ENCODE measurements at places on chromosomes 1 and 21.
A peak's percentile ranks its signal among the peaks of the same experiment; 100 is the strongest.

GRCh38 chr1:65363484-65363883 lies 54.1 kb downstream of the DNAJC6 start:
- DNase-seq, result no peak

DNA sequence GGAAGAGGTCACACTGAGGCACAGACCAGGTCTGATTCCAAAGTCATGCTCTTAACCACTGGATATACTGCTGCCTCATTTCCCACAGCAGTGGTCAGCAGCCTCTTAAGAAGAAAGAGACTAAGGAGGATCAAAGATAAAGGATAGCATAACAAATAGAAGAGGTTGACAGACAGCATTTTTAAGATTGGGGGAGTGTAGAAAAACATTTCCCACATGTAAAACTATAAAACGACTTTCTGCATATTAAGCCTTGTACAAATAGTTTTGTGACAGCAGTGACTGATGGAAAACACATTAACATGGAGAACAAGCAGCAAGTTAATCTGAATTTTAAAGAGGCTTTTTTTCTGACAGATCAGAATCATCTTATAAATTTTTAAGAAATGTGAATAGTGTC lies 92.0 kb downstream of the SELENOF start:
- DNase-seq, result no peak

DNA sequence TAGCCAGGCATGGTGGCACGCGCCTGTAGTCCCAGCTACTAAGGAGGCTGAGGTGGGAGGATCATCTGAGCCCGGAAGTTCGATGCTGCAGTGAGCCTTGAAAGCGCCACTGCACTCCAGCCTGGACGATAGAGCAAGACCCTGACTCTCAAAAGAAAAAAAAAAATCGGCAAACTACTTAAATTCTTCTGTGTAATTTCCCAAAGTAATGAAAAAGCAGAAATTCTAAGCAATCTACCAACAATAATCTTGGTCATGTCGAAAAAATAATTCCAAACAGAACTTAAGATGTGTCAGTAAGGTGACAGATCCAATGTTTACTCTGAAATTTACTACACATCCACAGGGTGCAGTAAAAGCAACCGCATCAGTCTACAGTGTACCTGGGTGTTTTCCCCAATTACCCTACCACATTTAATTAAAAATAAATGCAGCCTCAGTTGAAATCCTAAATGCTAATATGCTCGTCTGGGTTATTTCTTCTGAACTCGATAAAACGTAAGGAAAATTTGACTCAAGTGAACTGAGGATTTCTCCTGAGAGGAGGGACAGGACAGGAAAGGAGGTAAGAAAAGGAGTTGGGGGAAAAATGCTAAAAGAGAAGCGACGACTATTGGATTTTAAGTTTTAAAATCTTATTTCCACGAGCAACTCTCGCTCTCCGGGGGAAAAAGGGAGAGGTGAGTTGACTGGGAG lies 801 bp downstream of the EPRS1 start:
- DNase-seq, result peak; percentile 59

DNA sequence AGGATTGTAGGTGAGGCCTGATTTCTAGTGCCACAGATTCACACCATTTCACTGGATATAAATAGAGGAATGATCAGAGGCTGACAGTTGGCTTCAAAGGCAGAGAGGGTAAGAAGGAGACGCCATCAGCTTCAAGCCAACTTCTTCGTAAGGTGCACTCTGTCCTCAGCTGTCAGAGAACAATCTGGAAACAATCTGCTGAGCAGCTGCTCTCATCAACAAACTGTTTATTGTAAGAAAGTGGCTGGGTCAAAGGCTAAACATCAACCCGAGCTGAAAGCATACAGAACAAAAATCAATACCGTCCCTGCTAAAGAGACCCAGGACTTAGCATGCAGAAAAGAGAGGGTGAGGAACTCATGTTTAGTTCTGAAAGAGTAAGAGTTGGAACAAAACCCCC lies 48.2 kb downstream of the HLCS start:
- DNase-seq, result no peak

GRCh38 chr1:176820391-176821031 lies 344.0 kb downstream of the ASTN1 start:
- no peak for DNase-seq

- no peak for DNase-seq
Observed at GRCh38 chr1:6495041-6495441, 3.6 kb upstream of the PLEKHG5 start.

- DNase-seq, result no peak
Observed at GRCh38 chr21:44998621-44999427, 59.0 kb downstream of the SLX9 start.

- DNase-seq, result no peak
Observed at GRCh38 chr1:6695868-6696267, 5.7 kb downstream of the DNAJC11 start.

DNA sequence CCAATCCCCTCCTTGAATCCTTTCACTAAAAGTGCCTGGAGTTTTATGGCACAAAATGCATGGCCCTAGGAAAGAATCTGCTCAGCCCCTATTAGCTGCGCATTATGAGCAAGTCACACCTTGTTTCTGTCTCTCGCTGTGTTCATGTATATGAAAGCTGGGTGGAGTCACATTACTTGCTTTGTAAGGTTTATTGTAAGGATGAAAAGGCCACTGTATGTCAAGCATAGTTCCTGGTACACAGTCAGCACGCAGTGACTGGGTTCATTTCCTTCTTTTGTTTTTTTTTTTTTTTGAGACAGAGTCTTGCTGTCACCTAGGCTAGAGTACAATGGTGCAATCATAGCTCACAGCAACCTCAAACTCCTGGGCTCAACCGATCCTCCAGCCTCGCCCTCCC lies 6.7 kb upstream of the SLC9A1 start:
- DNase-seq, result peak; percentile 40

GRCh38 chr1:24932284-24932683 lies 2.2 kb upstream of the RUNX3 start:
- peak; percentile 74 for DNase-seq

GRCh38 chr1:201850053-201850397 lies 21.1 kb downstream of the IPO9 start:
- no peak for DNase-seq

DNA sequence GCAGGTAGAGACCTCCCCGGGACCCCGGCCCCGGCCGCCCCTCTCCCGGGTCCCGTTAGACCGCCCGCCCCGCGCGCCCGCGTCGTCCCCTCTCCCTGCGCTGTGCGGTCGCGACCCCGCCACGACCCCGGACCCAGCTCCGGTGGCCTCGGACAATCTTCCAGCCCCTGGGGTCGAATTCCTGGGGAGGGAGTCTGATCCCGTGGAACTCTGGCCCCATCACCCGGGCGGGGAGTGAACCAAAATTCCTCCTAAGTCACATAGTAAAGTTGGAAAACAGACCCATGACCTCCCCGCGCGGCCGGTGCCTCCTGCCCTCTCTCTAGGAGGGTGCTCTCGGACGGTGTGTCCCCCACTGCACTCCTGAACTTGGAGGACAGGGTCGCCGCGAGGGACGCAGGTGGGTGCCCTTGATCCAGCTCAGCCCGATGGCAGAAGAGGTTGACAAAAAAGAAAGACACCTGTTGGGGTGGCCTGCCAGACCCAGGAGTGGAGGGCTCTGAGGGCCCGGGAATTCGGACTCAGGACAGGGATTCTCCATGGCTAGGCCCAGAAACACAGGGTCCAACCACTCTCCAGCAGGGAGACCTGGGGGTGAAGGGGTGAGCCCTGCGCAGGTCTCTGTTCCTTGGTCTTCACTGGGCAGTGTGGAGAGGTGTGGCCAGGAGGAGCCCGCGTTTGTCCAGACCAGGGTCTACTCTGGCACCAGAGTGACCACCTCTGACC lies 451 bp downstream of the ADAMTSL4 start:
- no peak for DNase-seq

DNA sequence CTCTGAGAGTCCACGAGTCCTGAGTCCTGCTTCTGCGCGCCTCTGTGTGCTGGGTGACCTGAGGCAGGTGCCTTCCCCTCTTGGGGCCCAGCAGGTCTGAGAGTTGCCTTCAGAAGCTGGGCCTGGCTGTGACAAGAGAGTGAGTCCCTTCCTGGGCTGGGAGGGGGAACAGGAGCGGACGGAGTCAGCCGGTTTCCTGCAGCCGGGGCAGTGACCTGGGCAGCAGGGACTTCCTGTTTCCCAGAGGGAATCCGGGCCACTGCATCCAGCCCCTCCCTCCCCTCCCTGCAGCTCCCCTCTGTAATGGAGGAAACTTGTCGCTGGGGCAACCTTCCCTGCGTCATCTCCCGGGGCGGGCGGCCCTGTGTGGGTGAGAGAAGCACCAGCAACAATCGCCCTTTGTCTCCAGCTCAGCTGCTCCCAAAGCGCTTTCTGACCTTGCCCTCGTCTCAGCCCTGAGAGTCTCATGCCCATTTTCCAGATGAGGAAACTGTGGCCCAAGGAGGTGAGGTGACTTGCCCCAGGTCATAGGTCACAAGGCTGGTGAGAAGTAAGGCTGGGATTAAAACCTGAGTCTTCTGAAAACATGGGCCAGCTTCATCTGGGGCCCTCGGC lies 61.1 kb downstream of the SDC3 start:
- DNase-seq, result no peak

DNA sequence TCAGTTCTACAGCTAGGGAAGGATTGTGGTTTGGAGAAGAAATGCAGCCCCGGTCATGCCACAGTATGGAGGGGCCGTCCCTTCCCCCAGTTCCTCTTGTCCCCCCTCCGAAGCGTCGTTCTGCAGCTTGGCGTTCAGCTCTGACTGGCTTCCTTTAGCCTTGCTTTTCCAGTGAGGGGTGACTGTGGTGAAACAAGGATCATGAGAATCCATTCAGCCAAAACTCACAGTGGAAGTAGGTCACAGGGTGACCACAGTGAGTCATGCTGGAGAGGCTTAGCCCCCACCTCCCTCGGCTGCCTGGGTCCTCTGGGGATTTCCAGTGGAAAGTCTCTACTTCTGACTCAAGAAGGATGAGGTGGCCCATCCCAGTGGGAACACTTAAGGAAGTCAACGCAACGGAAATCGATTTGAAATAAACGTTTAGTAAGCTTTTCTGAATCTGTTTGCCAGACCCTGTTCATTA lies 37.3 kb upstream of the COL6A2 start:
- no peak for DNase-seq

All from NAMALWA (cell line).